ENCODE measurements at places on chromosomes 1 and 21.

DNA sequence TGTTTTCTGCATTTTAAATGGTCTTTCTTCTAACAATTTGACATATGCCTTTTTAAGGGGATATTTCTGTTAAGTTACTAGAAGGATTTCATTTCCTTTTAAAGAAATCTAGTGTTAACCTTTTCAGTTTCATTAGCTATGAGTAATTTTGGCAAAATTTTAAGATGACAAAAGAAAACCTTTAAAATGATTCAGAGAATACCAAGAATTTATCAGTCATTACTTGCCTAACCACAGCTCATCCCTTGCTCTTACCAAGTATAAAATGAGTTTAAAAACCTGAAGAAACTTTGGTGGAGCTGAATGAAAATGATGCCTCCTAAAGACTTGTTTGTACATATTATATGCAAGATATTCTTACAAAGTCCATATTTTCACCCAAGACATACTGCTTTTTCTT is 101.7 kb downstream of the NEK7 start:
- no peak for DNase-seq

DNA sequence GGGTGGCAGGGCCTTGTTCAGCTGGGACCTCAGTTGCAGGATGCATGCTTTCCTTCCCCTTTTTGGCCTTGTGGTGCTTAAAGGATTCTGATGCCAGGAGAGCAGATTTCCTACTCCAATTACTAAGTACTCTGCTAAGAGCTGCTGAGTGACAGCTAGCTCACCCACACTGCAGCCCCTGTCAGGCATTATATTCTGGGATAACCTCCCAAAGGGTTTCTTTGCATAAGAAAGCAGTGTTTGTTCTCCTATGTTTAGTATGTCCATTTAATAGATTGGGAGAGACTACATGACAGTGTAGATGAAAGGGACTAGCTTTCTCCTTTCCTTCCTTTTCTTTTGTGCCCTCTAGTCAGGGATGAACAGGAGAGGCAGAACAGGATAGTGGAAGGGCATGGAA is 100.7 kb downstream of the FAM78B start:
- DNase-seq = no peak

- DNase-seq = no peak
These were observed 1.3 kb upstream of the UBE4B start for GRCh38 chr1:10031461-10031860.

GRCh38 chr1:230160957-230161771 is 94.1 kb downstream of the GALNT2 start:
- DNase-seq = no peak
